ENCODE measurements at places on chromosomes 2 and 18. TPM values are rescaled to one million over a fixed set of nuclear protein-coding genes. Genes with fewer than 3 reads are reported as not detected.

The SERPINB13 gene
- not detected for total RNA-seq

The SERPINB12 gene
- total RNA-seq, result not detected

The TRAPPC8 gene
- total RNA-seq, result 32.6 TPM

The PFN4 gene
- 0.47 TPM for total RNA-seq

The MEIS1 gene
- total RNA-seq, result not detected

The MYCN gene
- total RNA-seq, result not detected

The ERICH2 gene
- not detected for total RNA-seq

The ALKAL2 gene
- 0.28 TPM for total RNA-seq

The MYL1 gene
- not detected for total RNA-seq

The TTN gene
- total RNA-seq, result 2.8 TPM

The ALLC gene
- total RNA-seq, result not detected

The CNGA3 gene
- total RNA-seq, result not detected

The RBM43 gene
- total RNA-seq, result 3.4 TPM

GRCh38 chr2:25201265-25201664 lies 32.9 kb upstream of the POMC start:
- no peak for DNase-seq

DNA sequence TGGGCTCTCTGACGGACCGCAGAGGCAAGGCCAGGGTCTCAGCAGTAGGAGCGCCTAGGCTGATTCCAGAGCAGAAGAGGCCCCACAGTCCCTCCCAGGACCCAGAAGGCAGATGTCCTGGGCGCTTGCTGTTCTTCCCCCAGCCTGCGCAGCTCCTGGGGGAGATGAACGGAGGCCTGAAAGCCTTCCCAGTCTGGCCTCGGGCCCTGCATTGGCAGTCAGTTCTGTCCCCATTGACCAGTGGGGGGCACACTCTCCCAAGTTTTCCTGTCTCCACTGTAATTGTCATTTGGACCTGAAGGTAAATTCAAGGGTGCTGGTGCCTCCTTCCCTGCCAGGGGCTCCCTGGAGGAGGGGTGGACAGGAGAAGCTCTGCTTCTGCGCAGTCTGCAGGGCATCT lies 345.7 kb downstream of the CYP26B1 start:
- DNase-seq, result no peak

GRCh38 chr2:192011196-192011595 lies 164.3 kb upstream of the CAVIN2 start:
- no peak for DNase-seq

DNA sequence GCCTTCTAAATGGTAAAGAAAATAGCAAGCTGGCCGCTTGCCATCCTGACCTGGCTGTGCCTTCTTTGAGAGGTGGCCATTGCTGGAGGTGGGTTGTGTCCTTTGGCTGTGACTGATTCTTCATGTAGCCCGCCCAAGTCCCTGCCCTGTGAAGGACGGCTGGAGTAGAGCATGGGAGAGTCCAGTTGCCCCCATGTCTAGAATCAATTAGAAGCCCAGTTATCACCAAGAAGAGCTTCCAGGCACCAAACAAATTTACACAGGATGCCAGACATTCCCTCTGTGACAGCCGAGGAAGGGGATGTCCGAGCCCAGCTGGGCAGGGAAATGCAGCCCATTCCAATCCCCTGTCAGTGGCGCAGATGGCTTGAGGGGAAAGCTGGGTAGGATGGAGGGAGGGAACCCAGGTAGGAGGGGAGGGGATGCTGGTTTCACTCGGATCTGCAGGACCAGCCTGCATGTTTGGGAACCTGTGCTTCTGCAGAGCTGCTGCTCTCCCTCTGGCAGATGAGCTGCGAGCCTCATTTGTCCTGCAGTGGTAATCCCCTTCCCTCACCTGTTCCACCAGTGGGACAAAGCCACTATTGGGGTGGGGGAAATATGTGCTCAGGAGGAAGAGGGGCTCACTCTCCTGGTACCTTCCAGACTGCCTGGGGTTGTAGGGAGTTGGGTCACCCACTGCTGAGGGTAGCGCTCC lies 25.7 kb upstream of the ASB18 start:
- DNase-seq, result no peak

GRCh38 chr2:235300368-235301201 lies 193.3 kb upstream of the AGAP1 start:
- no peak for DNase-seq

- DNase-seq, result no peak
These were observed 6.0 kb upstream of the NFATC1 start for GRCh38 chr18:79389689-79390088.

GRCh38 chr2:140893685-140894084 lies 1237.1 kb downstream of the LRP1B start:
- DNase-seq, result no peak

GRCh38 chr18:13376841-13377351 lies 158.3 kb downstream of the LDLRAD4 start:
- peak; percentile 92 for DNase-seq

DNA sequence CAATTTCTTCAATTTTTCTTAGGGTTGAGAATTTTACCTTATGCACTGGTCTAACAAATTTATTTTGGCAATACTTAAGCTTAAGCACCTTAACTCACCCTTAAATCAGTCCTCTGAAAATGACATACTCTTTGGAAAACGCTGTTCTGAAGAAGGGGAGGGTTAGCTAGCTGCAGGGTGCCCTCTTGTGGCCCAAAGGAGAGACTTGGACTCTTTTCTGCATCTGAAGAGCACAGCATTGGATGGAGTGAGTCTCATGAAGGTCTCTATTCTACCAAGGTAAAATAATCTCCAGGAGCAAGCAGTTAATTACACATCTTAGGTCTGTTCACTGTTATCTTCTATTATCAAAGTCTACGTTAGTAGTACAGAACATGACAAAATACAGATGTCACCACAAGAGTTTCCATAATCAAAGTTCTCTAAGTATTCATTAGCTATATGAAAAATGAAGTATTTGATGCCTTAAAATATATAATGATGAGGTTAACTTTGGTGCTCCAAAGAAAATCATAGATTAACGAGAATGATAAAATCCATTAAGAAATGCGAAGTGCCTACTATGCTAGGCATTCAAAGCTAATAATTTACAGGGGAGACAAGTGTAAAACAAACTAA lies 24.4 kb downstream of the PUM2 start:
- DNase-seq, result peak; percentile 84

DNA sequence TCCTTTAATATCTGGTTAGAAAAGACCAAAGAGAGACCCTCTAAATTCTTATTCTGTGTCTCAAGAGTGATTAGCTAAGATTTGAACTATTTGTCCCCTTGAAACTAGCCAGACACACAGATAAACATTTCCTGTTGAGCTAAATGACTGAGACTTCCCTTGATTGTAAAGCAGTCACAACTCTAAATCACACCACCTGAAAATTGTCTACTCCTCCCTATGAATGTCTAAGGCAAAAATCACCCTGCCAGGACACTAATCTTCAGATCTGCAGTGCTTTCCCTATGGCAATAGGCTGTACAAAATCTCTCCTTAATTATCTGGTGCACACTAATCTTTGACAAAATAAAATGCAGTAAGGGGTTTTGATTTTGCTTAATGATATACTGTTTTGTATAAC lies 200.5 kb upstream of the GULP1 start:
- no peak for DNase-seq

- DNase-seq, result no peak
These were observed 162.0 kb downstream of the LTBP1 start for GRCh38 chr2:33108483-33109443.

DNA sequence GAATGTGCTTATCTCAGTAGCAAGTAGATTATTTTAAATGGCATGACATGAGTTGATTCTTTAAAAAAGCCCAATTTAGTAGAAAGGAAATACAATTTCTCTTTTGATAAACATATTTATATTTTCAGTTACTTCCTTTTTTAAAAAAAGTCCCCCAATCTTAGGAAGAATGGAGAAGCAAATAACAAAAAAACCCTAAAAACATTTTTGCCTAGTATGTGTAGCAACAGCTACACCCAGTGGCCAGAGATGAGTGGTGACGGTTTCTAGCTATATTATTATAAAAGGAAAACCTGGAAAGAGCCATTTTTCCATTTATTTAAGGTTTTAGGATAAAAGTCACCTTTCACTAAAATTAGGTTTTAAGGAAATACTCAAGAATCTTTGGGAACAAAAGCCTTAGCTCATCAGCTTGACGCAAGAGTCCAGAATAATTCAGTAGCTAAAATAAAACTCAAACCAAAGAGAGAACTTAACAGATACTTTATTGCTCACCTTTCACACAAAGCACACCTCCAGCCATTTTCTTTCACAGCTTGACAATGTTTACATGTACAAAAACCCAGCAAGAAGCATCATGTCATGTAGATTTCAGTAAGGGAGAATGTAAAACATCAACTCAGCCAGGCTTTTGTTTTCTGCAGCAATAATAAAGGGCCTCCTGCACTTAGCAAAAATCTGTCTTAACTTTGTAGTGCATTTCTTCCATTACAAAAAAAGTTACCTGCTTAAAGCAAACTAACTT lies 15.7 kb downstream of the FAM98A start:
- DNase-seq, result peak; percentile 79

- DNase-seq, result no peak
These were observed 259.7 kb downstream of the TCF4 start for GRCh38 chr18:55328301-55328700.

- DNase-seq, result no peak
These were observed 50.5 kb upstream of the SULT1C3 start for GRCh38 chr2:108189316-108189715.

- no peak for DNase-seq
These were observed 212.0 kb upstream of the MGAT5 start for GRCh38 chr2:134041877-134042276.

DNA sequence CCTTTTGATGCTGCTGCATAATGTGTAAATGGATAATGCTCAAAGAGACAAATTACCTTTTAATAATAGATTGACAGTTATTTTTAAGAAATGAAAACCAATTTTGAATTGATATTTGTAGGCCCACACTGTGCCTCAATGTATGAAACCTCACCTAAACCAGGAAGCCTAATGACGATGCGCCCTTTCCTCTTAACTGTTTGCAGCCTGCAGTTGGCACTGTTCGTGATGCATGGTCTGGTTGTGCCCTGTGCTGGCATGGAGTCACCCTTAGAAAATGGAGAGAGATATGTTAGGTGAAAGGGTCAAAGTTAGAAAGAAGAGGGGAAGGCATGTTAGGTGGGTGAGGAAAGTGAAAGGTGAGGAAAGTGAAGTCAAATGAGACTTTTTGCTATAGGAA lies 390.2 kb downstream of the PTPRM start:
- peak; percentile 50 for DNase-seq

- no peak for DNase-seq
These were observed 6.0 kb downstream of the HOXD3 start for GRCh38 chr2:176162911-176163671.

DNA sequence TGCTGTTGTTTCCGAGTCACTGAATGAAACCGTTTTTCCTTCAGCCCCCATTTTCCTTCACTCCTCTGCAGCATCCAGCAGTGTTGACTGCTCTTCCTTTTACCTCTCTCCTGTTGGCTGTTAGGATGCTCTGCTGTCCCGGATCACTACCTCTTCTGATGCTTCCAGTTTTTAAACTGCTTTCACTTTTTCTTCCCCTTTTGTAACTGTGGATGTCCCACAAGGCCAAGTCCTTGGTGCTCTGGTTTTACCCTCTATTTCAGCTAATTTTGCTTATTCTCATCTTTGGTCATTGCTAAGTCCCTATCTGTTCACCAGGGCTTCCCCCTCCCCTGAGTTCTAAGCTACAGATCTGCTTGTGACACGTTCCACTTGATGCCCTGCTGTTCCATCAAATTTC lies 39.4 kb upstream of the MAP4K3 start:
- no peak for DNase-seq

DNA sequence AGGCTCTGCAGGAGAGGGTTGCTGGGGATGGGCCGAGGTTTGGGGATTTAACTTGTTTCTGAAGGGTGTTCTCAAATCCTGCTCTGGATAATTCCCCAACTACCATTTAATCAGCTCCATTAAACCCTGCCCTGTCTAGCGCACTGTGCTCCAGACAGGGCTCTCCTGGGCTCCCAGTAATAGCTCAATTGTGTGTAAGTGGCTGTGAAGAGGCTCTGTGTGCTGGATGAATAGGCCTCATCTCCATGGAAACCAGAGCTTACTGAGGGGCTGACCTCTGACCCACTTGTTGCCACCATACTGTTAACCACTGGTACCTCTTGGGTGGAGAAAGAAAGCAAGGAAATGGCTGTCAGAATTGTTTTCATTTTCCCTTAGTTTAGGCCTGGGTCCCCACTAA lies 92.9 kb downstream of the TGOLN2 start:
- DNase-seq, result no peak

DNA sequence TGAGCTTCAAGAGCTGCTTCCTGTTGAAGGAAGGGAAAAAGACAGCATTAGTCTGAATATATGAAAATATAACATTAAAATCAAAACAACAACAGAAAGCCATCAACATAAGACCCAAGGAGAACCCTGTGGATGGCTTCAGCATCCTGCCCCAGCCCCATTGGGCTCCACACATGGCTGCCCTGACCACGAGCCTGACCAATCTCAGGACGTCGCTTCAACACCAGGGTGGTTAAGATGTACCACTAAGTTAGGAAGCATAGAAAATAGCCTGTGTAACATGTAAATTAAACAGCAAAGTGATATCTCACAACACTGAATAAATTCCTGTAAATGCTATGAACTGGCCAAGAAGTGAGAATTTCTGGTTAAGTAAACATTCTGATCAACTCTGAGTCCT lies 77.2 kb upstream of the CD226 start:
- no peak for DNase-seq

Measured in activated CD4-positive, alpha-beta T cell treated with anti-CD3 and anti-CD28 coated beads, Interleukin-2, amount 10 ng/mL, durations not matched to agents 24 days and 14 days (primary cell).